ENCODE measurements at places on chromosomes 2 and 18.

- DNase-seq = no peak
Measured at GRCh38 chr2:232538671-232539070, 821 bp upstream of the CHRNG start.

GRCh38 chr18:3982541-3982940 lies 472.6 kb downstream of the DLGAP1 start:
- no peak for DNase-seq

- DNase-seq = no peak
Measured at GRCh38 chr18:75818383-75818782, 390.9 kb upstream of the SMIM21 start.

- DNase-seq = no peak
Measured at GRCh38 chr18:39845631-39846030, 2109.4 kb upstream of the PIK3C3 start.

DNA sequence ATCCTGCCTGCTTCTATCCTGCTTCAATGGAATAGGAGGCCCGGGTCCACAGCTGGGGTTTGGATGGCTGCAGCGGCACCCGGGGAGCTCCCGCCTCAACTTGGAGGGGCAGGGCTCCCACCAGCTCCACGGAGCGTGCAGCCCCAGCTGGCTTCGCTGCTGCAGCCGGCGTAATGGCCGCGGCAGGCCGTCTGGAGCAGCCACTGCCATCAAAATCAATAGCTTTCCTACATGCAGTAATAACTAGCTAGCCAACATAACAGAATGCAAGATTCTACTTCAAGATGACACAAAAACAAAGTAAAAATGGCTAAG lies 154.2 kb upstream of the RMP24 start:
- no peak for DNase-seq
